NCI-H1694 treated with DMSO at 0.1 percent for 48 hours (cell line): ENCODE measurements at places on chromosomes 4 and X.

- no peak for DNase-seq
These were observed 32.6 kb downstream of the RELL1 start for GRCh38 chr4:37653601-37654000.

- DNase-seq: no peak
These were observed 638.4 kb downstream of the IL1RAPL1 start for GRCh38 chrX:29225670-29226069.

DNA sequence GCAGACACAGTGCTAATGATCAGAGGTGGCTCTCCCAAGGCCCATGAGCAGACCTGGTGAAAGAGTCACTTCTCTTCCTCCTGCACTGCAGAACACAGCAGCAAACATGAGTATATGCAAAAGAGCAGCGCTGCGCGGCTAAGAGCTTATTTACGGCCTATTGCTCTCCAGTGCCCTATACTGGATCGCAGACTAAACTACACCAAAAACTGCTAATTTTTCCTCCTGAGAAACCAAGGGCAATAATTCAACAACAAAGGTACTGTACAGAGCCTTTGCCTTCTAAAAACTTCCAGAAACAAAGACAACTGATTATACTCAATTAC is 702.5 kb downstream of the ARAP2 start:
- no peak for DNase-seq

- DNase-seq: no peak
These were observed 284.9 kb downstream of the FBXO8 start for GRCh38 chr4:173998471-173999144.

GRCh38 chr4:41437111-41437536 is 100.8 kb upstream of the LIMCH1 start:
- peak; percentile 32 for DNase-seq

GRCh38 chrX:139642241-139642927 is 65.6 kb downstream of the MCF2 start:
- DNase-seq: no peak

DNA sequence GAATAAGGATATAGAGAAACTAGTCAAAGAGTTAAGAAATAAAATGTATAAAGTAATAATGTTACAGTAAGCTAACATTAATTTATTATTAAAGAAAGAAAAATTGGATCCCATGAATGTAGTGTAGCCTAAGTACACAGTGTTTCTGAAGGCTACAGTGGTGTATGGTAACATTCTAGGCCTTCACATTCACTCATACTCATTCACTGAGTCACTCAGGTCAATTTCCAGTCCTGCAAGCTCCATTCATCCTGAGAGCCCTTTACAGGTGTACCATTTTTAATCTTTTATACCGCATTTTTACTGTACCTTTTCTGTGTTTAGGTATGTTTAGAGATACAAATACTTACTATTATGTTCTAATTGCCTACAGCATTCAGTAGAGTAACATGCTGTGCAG is 120.6 kb upstream of the AGA start:
- DNase-seq: no peak

DNA sequence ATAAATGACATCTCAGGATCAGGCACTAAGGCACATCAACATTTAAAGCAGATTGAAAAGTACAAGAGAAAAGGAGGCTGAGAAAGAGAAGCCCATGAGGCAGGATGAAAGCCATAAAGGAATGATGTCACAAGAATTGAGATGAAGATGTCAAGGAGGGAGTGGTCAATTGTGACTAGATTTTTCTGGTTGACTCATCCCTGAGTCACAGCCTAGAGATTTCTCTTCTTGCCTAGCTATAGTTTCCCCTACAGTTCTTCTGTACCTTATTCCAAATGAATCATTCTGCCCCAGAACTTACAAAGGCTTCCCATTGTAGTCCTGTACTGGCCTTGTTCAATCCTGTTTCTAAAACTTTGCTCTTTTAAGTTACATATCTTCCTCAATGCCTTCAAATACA is 3.4 kb upstream of the USP53 start:
- no peak for DNase-seq

- DNase-seq: no peak
These were observed 309.6 kb upstream of the DDX53 start for GRCh38 chrX:22690116-22690515.

DNA sequence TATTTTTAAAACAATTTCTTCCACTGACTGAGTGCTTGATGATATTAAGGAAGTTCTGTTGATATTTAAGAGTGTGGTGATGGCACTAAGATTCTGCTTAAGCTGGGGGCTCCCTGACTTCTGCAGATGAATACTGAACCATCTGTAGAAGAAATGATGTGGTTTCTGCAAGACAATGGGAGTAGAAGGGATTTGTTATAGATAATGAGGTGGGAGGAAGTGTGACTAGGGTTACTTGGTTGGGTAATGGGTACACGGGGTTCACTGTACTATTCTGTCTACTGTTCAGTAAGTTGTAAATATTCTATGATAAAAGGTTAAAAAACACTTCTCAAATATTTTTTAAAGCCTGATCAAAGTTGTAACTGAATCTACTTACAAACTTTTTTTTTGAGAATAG is 60.9 kb upstream of the TXK start:
- no peak for DNase-seq

DNA sequence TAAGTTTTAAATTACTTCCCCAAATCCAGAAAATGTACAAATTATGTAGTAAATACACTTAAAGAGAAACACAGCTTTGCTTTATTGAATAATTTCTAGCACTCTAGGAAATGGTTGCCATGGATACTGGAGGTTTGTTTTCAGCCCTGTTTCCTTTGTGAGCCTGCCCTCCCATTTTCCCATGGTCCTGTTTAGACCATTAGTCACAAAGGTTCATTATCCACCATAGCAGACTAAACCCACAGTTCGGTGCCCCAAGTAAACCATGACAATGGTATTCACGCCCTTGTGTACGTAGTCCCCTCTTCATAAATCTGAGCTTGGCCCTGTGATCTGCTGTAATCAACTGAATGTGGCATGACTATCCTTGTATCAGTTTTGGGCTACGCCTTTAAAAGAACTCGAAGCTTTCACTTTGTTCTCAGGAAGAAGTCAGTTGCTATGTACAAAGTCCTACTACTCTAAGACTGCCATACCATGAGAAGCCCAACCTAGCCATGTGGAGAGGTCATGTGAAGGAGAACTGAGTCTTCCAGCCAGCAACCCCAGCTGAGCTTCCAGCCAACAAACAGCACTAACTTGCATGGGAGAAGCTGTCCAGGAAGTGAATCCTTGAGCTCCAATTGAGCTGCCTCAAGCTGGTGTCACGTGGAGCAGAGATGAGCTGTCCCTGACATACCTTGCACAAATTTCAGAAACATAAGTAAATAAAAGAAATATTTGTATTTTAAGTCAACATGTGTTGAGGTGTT is 300.4 kb downstream of the LDB2 start:
- DNase-seq: no peak

DNA sequence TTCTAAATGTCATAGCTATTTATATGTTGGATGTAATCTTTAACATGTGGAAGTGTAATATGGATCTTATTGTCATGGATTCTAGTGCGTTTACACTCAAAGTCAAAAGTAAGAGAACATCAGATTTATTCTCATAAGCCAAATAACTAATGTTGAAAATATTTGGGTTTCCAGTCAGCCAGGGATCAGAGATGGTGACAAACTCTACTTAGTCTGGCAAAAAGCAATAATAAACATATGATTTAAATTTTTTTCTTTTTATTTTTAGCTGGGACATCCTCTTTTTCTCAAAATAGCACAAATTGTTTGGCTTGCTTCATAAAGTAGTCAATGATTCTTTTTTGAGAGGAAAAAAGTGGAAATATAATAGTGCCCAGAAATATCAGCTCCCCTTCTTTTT is 392.3 kb downstream of the ARHGAP24 start:
- no peak for DNase-seq

- DNase-seq: no peak
These were observed 20.2 kb downstream of the APLN start for GRCh38 chrX:129634541-129634940.

- no peak for DNase-seq
These were observed 13.5 kb downstream of the NOP14 start for GRCh38 chr4:2949782-2950125.

GRCh38 chr4:47061435-47061834 is 30.1 kb downstream of the GABRB1 start:
- no peak for DNase-seq

GRCh38 chr4:101813604-101814003 is 23.1 kb downstream of the BANK1 start:
- DNase-seq: no peak

DNA sequence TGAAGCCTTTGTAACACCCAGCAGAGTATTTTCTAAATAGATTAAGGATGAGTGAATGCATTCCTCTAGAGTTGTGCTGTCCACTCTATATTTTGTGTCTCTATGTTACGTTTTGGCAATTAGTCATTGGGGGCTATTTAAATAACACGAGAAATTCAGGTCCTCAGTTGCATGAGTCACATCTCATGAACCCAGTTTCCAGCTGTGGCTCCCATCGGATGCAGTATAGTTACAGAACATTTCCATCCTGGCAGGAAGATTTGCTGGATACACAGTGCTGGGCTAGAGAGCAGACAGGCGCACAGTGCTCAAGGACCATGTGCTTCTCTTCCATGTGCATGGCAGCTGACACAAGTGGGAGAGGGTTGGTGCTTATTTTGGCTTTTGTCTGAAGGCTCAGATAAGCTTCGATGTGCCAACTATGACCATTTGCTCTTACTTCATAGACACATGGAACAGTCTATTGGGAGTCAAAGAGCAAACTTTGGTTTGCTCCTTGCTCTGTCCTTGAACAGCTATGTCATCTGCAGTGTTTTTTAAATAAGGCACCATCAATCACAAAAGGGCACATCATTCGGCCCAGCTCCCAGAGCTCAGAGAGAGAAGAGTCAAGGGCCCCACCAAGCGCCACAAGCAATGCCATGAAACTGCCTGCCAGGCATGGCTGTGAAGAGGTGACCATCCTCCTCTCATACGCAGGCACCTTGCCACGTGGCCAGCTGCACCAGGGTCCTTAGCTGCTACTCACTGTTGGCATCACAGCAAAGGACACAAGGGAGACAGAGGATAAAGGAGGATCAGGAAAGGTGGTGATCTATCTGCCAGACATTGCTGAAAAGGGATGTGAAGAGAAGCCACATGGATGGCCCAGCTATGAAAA is 8.1 kb upstream of the STS start:
- DNase-seq: no peak

DNA sequence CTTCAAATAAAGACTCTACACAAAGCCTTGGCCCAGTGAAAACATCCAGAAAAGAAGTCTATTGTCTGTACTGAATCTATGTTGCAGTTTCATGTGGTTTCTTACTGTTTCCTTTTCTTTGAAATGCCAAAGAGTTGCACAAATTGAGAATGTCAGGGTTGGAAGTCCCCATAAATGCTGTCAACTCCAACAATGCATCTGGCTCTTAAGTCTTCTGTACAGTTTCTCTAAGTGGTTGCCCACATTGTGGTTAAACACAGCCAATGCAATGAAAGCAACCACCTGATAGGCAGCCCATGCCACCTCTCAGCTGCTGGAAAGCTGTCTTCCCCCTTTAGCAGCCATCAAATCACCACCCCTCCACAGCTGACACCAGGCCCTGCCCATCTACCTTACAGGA is 67.2 kb upstream of the C1GALT1C1 start:
- no peak for DNase-seq

- no peak for DNase-seq
These were observed 86.4 kb upstream of the CHRDL1 start for GRCh38 chrX:110881971-110882370.

- DNase-seq: no peak
These were observed 233.6 kb downstream of the EVC2 start for GRCh38 chr4:5474756-5475155.

- DNase-seq: peak; percentile 57
These were observed 163.8 kb downstream of the BANK1 start for GRCh38 chr4:101954351-101954750.

DNA sequence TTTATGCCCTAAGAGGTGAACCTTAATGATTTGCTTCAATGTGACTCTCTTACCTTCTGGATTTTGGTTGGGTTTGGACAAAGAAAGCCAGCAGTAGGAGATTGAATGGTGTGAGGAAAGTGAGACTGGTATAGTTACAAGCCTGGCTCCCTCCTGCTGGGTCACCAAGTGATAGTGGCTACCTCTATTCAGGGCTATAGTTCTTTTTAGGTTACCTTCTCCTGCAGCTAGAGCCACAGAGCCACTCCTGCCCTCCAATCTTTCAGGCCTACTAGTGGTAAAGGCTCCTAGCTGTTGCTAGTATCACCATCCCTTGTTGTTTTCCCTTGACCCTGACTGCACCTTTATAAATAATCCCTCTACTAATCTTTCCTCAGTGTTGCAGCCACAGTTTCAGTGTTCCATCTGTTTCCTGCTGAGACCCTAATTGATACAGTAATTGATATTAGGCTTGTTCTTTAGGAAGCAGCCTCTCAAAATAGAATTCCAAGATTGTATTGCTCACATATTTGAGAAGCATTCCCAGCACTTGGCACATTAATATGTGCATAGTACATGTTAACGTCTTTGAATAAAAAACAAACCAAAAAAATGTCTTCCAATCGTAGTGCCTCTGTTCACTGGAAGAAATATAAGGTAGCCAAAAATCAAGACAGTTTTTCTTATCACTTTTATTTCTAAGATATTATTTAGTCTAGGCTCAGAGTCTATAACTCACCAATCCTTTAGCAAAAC is 82.3 kb downstream of the SRPX start:
- DNase-seq: no peak

DNA sequence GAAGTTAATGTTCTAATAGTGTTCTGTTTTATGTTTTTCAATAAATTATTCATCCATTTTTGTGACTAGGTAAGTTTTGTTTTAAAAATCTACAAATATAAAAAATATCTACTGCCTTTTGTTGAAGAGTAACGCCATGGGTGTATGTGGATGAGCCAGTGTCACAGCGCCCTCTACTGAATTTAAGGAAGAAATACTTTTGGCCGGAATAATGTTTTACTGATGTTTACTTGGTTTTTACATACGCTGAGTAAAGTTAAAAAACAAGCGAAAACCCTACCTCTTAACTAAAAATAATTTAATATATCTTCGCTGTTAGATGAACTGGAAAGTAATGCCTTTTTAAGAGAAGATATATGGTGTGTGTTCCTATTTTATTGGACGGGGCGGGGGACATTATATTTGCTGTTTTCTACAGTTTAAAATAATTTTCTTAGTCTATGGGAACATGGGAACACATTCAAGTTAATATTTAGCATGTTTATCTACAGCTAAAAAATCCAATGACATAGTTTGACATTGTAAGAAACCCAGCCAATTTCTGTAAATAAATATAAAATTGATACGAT is 86.1 kb downstream of the CPE start:
- DNase-seq: peak; percentile 90

GRCh38 chrX:72307646-72308051 is 1.9 kb upstream of the CITED1 start:
- no peak for DNase-seq
